Stimulated activated CD8-positive, alpha-beta memory T cell treated with anti-CD3 and anti-CD28 coated beads, Interleukin-7, amount 100 ng/mL, for 1 hour (primary cell): ENCODE measurements at places on chromosomes 2 and 18.

GRCh38 chr2:6933911-6934310 lies 16.7 kb downstream of the RNF144A start:
- no peak for DNase-seq

DNA sequence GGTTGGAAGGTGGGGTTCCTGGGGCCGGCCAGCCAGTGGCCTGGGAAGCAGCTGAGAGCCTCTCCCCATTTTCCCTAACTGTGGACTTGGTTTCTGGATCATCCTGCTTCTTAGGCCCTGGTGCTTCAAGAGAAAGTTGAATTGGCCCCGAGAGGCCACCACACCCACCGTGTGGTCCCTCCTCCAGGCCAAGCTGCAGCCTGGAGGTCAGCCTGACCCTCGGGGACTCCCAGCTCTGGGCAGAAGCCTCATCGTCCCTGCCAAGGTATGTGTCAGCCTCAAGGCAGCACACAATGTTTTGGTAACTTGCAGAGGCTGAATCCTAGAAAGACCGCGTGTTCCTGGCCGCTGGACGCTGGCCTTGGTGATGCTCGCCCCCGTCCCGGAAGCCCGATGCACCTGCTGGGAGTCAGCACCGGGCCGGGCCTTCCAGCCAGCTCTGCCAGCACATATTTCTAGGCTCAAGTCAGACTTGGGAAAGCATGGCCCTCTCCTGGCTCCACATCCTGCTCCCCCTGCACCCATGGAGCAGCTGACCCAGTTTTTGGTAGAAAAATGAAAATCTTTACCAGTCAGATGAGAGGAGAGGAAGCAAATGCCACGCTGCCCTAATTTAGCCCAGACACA lies 72.6 kb downstream of the ACTR2 start:
- no peak for DNase-seq

DNA sequence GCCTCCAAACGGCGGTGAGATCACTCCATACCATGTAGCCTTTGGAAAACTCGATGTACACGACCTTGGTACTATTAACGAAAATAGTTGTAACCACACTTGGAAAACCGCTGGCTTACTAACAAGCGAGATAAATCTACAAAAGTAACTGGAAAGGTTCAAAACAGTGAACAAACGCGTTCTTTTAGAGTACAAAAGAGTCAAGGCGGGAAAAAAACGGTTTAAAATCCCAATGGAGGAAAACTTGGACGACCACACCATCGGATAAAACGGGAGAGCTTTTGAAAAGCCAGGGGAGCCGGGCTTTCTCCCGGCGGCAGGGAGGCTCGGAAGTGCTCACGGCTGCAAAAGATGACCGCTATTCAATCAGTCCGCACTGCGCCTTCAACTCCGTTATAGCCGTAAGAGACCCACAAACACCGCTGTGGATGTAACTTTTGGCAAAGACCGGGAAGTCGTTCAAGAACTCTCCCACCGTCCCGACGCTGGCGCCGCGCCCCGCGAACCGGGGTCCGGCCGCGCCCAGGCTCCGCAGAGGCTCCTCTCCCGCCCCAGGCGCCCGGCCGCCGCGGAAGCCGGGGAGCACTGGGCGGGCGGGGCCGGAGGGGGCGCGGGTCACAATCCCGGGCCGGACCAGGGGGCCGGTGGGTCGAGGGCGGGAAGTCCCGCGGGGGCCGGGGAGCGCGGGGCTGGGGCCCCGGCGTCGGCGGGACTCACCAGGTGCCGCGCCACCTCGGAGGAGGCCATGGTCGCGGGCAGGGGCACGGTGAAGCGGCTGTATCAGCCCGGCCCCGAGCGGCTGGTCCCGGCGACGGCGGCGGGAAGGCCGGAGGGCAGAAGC lies 465 bp downstream of the SEPTIN10 start:
- no peak for DNase-seq

DNA sequence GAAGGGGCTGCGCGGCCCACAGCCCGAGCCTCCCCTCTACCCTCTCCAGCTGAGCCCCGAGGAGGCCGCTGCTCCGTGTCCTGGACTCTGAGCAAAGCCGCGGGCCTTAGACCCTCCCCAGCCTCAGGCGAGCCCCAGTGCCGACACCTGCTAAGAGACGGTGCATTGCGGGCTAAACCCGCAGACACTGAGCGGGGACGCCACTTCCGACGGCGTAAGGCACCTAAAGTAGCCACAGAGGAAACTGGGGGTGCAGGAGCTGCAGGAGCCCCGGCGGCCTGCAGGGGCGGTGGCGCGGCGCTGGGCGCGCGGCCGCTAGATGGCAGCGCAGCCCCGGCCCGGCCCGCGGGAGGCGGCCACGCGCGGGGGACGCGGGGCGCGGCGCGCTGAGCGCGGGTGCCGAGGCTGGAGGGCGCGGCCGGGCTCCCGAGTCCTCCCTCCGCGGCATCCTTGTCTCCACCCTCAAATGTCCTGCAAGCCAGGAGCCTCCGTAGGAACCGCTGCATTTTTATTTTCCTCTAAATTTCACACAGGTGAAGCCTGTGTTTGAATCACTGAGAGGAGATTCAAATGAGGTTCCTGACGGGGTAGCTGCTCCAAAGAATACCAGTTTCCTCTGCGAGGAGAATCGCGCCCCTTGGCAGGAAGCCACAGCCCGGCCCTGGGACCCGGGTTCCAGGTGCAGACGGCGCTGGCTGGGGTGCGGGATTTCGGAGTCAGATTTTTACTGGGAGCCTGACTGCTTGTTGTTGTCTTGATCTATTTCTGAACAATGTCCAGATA lies 650.5 kb downstream of the GALR1 start:
- peak; percentile 13 for DNase-seq

DNA sequence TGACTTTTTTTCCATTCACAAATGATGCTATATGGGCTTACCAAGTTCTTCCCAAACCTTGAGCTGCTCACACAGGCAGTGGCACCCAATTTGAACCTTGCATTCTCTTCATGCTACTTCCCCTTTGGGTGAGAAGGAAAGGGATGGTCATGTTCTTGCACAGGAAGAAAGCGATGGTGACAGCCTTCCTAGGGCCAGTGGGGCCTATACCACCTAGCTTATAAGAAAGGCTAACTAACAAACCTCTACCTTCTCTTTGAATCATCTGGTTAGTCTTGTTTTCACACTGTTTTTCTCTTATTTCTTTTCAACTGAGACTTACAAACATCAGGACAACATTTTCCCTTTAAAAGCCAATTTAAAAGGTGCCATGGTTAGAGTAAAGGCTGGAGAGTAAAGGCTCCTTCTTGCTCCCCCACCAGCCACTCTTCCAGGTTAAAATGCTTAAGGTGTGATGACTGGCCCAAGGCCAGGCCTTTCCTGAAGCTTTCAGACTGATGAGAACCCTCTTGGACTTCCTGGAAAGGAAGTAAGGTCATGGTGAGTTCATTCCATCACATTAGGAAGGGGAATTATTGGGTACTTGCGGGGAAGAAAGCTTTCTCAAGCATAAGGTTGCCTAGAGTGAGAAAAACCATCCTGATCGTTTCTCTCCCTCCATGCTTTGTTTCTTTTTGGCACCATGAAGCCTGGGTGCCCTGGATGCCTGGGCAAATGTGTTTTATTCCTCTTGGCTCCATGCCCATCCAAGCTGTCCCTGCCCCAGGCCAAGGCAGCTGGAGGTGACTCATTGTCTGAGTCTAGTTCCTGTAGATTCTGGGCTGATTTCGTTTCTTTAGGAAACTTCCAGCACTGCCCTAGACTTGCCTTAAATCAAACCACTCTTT lies 41.4 kb upstream of the ITGB6 start:
- no peak for DNase-seq

- DNase-seq: no peak
These were observed 189.4 kb upstream of the ACAA2 start for GRCh38 chr18:50002781-50003180.
